Stimulated activated CD4-positive, alpha-beta T cell treated with anti-CD3 and anti-CD28 coated beads, Interleukin-4, amount 100 ng/mL, for 1 hour (primary cell): ENCODE measurements at places on chromosomes 4 and X.

DNA sequence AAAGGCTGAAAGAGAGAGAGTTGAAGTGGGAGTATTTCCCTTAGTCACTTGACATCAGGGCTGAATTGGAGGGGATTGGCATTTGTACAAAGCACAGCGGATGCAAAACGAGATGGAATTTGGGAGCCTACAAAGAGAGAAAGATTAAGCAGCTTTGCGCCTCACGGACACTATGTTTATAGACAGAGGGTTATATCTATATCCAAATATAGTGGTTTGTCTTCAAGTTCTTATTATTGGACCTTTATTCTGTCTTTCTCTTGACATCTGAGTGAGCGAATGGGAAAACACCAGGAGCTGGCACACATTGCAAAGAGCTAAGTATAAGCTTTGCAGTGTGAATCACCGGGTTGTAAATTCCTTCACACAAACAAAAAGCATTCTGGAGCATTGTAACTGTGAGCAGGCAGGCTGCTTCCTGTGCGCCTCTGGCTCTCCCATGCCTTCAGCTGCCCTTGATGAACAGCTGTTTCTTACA, 500.2 kb downstream of the STIM2 start:
- no peak for DNase-seq

GRCh38 chr4:10033191-10033881, 12.0 kb upstream of the SLC2A9 start:
- no peak for DNase-seq

GRCh38 chr4:57042711-57043169, 64.0 kb downstream of the POLR2B start:
- no peak for DNase-seq

DNA sequence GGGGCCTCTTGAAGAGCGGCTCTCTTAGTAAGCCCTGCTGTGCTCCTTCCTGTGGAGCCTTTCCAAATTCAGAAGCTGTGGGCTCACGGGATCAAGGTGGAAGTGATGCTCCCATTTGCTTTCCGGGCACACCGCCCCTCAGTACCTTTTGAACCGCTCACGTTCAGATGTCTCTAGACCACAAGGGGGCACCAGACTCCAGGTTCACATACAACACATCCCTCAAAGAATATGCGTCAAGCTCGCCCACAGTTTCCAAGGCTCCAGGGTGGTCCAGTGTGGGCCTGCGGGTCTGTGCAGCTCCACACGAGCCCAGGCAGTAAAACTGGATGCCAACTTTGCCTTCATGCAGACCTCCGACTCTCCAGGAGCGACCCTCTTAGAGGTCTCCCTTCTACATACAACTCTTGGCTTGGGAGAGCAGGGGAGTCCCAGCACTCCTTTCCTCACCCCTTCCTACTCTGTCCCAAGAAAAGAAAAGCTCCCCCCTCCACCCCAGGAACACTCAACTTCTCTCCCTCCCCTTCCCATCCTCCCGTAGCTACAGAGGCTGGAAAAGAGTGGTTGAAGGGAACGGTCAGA, 11.0 kb downstream of the SUPT20HL1 start:
- peak; percentile 45 for DNase-seq

DNA sequence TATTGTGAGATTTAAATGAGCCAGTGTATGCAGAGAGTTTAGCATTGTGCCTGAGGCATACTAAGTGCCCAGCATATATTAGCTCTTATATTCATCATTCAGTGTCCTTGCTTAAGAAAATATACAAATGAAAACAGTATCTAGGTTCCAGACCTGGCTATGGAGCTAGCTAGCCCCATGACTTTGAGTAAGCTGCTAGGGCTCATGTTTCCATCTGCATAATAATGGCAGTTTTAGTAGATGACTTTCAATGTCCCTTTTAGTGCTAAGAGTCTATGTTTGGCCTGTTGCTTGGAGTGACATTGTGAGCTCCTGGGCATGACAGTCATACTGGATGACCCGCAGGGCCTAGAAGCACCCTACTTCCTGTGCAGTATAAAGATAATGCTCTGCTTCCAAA, 435.3 kb downstream of the ZIC3 start:
- DNase-seq, result no peak
